GM12878 (cell line): ENCODE measurements at places on chromosomes 1 and 21. TPM values are rescaled to one million over a fixed set of nuclear protein-coding genes. Genes with fewer than 3 reads are reported as not detected.

The LYPD8 gene
- not detected in 2 replicates for polyA plus RNA-seq

The CD1E gene
- polyA plus RNA-seq, result not detected in 2 replicates

The SPRR3 gene
- polyA plus RNA-seq, result not detected in 2 replicates

The SLC44A3 gene
- not detected in 2 replicates for polyA plus RNA-seq

The KIRREL1 gene
- polyA plus RNA-seq, result not detected in 2 replicates

The SPATA17 gene
- polyA plus RNA-seq, result not detected in 2 replicates

The KIF26B gene
- 0.85 and 2.1 TPM in 2 replicates for polyA plus RNA-seq

The MARCKSL1 gene
- 163 and 169 TPM in 2 replicates for polyA plus RNA-seq

The ALPL gene
- 0.20 and 0.32 TPM in 2 replicates for polyA plus RNA-seq

The RIPK4 gene
- polyA plus RNA-seq, result not detected in 2 replicates

The NGF gene
- polyA plus RNA-seq, result not detected in 2 replicates

The PSMB2 gene
- 249 and 251 TPM in 2 replicates for polyA plus RNA-seq

The SMCP gene
- polyA plus RNA-seq, result 0.23 TPM in 1 of 2 replicates, not detected in the other

The PSMD4 gene
- 273 and 281 TPM in 2 replicates for polyA plus RNA-seq

The DCDC2B gene
- 0.12 TPM in 1 of 2 replicates, not detected in the other for polyA plus RNA-seq

The FAM229A gene
- polyA plus RNA-seq, result 0.25 and 0.87 TPM in 2 replicates

The KCTD3 gene
- polyA plus RNA-seq, result 7.3 and 9.0 TPM in 2 replicates

The CHD5 gene
- polyA plus RNA-seq, result 0.03 and 0.13 TPM in 2 replicates

The PAQR6 gene
- polyA plus RNA-seq, result 0.88 and 1.3 TPM in 2 replicates

The RASAL2 gene
- 0.03 and 0.08 TPM in 2 replicates for polyA plus RNA-seq

The DEGS1 gene
- polyA plus RNA-seq, result 81.4 and 91.9 TPM in 2 replicates

The CPT2 gene
- 36.2 and 40.3 TPM in 2 replicates for polyA plus RNA-seq

The LCE1E gene
- 6.6 TPM in 2 replicates for polyA plus RNA-seq

The KAZN gene
- 1.1 and 1.3 TPM in 2 replicates for polyA plus RNA-seq

The PRKAA2 gene
- polyA plus RNA-seq, result not detected in 2 replicates

The FCRL2 gene
- polyA plus RNA-seq, result 0.09 and 0.23 TPM in 2 replicates
